ENCODE measurements at places on chromosomes 5 and 9. TPM values are rescaled to one million over a fixed set of nuclear protein-coding genes. Genes with fewer than 3 reads are reported as not detected.

Gene NR6A1
- total RNA-seq, result 1.7 TPM

Gene ATP10B
- total RNA-seq, result 12.1 TPM

Gene TMEFF1
- not detected for total RNA-seq

Gene WDR38
- total RNA-seq, result not detected

Gene ANKRD55
- not detected for total RNA-seq

Gene THBS4
- total RNA-seq, result 0.16 TPM

GRCh38 chr9:99848447-99848846 is 26.8 kb downstream of the NR4A3 start:
- ATAC-seq, result no peak

- ATAC-seq, result no peak
Measured at GRCh38 chr9:129860653-129861446, 25.6 kb downstream of the USP20 start.

DNA sequence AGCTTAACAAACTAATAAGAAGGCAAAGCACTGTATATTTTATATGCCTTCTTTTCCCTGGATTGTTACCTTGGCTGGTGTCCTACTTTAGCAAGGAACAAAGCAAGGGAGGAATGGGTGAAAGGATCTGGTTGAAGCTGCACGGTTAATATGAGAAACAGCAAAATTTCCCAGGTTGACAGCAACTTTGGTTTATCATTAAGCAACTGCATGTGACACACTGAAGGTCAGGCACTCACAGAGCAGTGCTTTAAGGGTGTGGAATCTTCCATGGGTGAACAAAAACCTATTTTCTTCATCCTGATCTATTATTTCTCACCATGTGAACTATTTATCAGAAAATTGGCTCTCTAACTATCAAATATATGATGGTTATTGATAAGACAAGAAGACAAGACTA is 109.0 kb upstream of the ATP10B start:
- ATAC-seq, result no peak

DNA sequence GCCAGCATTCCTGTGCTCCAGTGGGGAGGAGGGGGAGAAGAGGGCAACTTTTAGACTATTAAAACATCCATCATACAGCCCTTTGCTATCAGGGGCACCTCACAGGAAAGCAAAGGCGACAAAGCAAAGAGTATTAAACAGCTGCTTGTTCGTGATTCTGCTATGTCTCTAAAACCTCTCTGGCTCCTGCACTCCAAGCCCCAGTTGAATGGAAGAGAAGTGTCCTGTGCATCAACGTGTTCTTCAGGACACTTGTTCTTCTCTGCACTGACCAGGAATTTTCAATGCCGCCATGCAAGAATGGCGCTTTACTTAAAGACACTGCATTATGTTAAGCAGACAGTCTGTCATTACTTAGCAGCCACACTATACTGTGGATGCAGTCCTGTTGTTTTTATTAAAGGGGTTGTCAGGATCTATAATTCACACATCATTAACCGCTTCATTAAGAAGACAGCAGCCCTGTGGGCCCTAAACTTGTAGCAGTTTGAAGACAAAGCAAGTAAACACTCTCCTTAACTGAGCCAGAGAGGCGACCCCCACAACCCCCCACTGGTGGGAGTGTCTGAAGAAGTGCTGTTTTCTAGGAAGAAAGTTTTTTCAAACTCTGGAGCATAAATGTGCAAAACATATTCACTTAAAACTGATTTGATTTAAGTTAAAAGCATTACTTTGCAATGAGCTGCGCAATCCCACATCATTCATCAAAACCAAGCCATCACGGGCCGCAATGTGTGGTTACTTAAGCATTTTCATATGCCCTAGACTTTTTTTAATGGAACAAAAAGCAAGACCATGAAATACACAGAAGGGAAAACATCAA is 164.5 kb downstream of the ZNF608 start:
- ATAC-seq, result no peak

DNA sequence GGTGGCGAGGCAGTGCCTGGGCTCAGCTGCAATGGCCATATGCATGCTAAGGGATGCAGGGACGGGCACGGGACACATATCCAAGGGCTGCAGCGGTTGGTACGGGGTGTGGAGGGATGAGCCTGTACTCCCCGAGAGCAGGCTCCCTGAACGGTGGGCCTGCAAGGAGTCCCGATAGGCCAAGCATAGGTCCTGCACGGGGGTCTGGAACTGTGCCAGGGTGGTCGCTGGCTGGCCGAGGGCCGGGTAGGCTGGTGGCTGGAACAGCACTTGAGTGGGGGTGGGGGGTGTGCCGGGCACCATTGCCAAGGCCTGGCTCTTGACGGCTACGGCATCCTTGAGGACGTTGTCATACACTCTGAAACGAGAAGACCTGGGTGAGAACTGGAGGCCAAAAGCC is 24.1 kb downstream of the FABP6 start:
- ATAC-seq, result no peak

DNA sequence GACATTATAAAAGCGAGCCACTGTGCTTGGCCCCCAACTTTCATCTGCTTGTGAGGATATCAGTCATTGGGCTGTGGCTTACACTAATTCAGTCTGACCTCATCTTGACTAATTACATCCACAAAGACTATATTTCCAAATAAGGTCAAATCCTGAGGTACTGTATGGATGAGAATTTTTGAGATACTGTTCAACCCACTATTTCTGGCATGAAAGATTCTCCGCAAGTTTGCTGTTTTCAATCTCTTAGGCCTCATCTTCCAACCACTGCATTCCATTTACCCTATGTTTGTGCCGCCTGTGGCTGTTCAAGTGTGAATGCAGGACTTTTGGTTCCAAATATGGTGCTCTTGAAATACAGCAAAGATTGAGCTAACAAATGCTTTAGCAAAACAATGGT is 400.9 kb upstream of the SGCD start:
- no peak for ATAC-seq

GRCh38 chr9:111992523-111992922 is 95.9 kb downstream of the UGCG start:
- peak; percentile 94 for ATAC-seq

- no peak for ATAC-seq
Measured at GRCh38 chr5:140286424-140286823, 16.5 kb downstream of the PFDN1 start.

DNA sequence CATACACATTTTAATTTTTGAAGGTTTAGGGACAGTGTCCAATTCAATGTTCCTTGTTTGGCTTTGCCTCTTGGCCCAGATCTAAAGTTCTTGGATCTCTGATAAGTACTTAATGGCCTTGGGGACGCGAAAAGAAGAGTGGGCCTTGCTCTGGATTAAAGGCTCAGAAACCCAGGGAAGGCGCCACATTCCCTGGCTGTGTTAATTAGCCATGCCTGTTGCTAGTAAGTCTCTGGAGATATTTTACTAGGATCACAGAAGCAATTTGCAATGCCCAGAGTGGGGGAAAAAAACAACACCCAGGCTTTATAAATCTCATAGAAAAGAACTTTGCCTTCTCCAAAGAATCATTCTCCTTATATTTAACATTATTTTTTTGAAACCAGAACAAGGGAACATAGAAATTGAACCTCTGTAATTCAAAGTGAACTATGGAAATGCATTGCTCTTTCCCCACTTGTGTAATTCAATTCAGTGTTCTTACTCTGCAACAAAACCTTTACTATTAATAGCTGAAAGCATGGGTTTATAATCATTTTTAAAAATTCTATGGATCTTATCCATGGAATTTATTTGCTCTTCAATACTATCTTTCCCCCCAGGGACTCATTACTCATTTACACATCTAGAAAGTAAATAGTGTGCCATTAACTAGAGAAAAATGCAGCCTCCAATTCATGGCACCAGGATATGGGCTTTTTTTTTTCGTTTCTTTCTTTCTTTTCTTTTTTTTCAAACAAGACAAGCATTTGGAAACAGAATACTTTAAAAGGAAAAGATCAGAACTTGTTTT is 172.2 kb upstream of the ANKRD55 start:
- ATAC-seq, result no peak

DNA sequence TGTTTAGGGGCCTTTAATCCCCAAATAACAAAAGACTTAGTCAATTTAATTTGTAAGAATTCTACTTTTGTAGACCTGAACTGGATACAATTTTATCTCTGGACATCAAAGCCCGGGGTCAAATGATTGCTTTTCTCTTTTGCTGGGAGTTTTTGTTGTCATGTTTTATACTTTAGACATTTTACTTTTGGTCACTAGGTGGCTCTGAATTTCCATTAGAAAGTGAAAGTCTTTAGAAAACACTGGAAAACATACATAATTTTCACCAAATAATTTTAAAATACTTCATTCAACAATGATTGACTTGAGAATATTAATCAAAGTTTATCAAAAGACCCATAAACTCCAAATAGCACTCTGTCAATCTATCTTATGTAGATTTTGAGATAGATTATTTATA is 2.8 kb upstream of the PCA3 start:
- ATAC-seq, result no peak

All from esophagus mucosa (tissue), 1 donor.